ENCODE measurements at places on chromosomes 11 and 22. TPM values are rescaled to one million over a fixed set of nuclear protein-coding genes. Genes with fewer than 3 reads are reported as not detected.

DNA sequence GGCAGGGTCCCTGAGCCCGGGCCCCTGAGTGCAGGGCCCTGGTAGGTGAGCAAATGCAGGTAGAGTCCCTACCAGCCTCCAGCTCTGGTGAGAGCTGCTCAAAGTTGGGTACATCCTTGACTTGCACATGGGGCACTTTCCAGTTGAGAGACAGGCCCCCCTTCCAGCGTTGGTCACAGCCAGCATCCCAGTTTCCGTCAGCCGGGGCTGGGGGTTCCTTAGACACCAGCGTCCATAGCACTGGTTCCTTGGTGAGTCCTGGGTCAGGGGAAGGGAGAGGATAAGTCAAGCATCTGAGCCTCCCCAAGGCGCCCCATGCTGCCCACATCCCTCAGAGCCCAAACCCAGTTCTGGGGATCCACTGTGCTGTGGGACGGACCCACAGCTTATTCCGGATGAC is 5.6 kb downstream of the PNPLA5 start:
- H3K36me3 ChIP-seq, result no peaks in the 10 kb centered on the region
- no peak overlapping the region for H3K27ac ChIP-seq
- H3K4me1 ChIP-seq, result peaks cover 9% of the 10 kb centered on the region
- no peak for DNase-seq
- H3K4me3 ChIP-seq, result no peak overlapping the region
- peaks cover 14% of the 10 kb centered on the region for H3K27me3 ChIP-seq

- no peak overlapping the region for H3K27ac ChIP-seq
- H3K4me3 ChIP-seq, result no peak overlapping the region
- DNase-seq, result no peak
- no peaks in the 10 kb centered on the region for H3K36me3 ChIP-seq
- no peaks in the 10 kb centered on the region for H3K27me3 ChIP-seq
Measured at GRCh38 chr11:128796270-128796669, 70.8 kb downstream of the KCNJ1 start.

DNA sequence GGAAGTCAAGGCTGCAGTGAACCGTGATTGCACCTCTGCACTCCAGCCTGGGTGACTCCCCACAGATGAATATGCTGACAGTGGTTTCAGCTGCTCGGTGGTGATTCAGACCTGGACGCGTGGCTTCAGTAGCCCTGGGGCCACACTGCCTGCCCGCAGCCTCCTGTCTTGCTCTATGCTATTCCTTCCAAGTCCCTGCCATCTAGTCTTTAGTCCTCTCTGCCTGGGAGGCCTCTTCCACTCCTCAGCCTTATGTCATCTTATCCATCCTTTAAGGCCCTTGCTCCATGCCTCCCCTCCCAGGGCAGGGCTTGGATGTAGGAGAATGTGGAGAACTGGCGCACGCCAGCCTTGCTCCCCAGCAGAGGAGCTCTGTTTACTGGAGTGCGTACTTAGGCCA is 23.0 kb downstream of the YDJC start:
- DNase-seq, result no peak
- H3K27ac ChIP-seq, result no peak overlapping the region
- H3K4me3 ChIP-seq, result no peak overlapping the region
- no peaks in the 10 kb centered on the region for H3K4me1 ChIP-seq
- H3K27me3 ChIP-seq, result no peaks in the 10 kb centered on the region
- no peaks in the 10 kb centered on the region for H3K36me3 ChIP-seq

DNA sequence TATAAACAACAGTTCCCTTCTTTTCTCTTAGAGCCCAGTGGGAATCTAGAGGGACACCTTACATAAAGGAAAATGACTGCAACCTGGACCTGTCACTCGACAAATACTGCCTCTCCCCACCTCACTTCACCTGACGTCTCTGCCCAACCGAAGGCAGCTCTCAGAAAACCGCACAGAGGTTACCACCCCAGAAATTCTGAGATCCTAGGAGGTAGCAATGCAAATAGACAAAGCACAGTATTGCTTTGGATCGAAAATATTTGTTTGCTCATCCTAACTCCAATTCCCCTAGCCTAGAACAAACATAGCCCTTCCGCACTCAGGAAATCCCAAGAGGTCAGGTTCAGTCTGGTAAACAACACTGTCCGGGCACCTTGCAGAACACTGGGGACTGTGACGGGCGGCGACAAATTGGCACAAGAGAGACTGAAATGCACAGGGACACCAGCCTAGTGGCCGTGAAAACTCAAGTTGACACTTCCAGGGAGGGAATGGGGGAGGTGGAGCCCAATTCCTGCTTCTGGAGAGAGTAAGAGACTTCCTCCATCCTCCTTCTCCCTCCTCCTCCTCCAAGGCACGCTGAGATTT is 420 bp upstream of the TRIM44 start:
- no peaks in the 10 kb centered on the region for H3K36me3 ChIP-seq
- DNase-seq, result peak; percentile 18
- peak overlapping the region; percentile 41 for H3K4me3 ChIP-seq
- H3K27me3 ChIP-seq, result no peaks in the 10 kb centered on the region
- H3K27ac ChIP-seq, result peak overlapping the region; percentile 93
- H3K4me1 ChIP-seq, result peaks cover 19% of the 10 kb centered on the region

GRCh38 chr22:28711820-28712777 is 29.5 kb downstream of the CHEK2 start:
- DNase-seq, result no peak
- H3K27ac ChIP-seq, result peak overlapping the region; percentile 23
- H3K27me3 ChIP-seq, result no peaks in the 10 kb centered on the region
- no peaks in the 10 kb centered on the region for H3K36me3 ChIP-seq

DNA sequence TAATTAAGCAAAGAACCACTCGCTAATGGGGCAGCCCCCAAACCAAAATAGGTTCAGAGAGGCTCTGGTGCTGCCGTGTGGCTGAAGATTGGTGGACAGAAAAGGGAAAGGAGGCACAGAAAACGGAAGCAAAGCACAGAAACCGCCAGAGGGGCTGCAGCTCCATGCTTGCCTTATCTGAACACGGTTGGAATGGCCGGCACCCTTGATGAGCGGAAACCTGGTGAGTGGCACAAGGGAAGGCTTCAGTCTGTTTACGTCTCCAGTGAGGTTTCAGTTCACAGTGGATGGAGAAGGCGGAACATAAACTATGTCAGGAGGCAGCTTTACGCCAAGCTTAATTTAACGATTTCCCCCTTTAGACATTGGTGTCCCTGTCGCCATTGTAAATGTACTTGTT is 5.2 kb upstream of the PRR33 start:
- no peaks in the 10 kb centered on the region for H3K36me3 ChIP-seq
- no peak for DNase-seq
- no peak overlapping the region for H3K4me3 ChIP-seq
- no peak overlapping the region for H3K27ac ChIP-seq

GRCh38 chr11:47004595-47005033 is 68.1 kb downstream of the CSTPP1 start:
- H3K4me1 ChIP-seq, result peaks cover 26% of the 10 kb centered on the region
- H3K27ac ChIP-seq, result peak overlapping the region; percentile 25
- DNase-seq, result peak; percentile 90
- H3K27me3 ChIP-seq, result no peaks in the 10 kb centered on the region

DNA sequence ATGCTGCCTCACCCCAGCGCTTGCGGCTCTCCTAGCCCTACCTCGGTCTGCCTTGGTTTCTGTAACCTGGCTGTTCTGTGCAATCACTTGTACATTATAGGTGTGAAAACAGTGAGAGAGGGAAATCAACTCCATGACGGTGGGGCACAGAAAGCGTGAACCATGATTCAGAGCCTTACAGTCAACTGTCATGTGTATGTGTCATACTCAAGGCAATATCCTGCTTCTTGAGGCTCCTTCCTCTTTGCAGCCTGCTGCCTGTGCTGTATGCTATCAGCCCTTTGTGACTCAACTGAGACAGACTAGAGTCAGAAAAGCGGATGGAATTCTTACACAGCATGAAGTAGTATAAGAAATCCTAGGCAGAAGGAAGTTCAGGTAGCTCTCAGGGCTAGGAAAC is 2.1 kb downstream of the NRIP3 start:
- no peak for DNase-seq
- H3K4me3 ChIP-seq, result no peak overlapping the region
- peaks cover 17% of the 10 kb centered on the region for H3K4me1 ChIP-seq
- no peak overlapping the region for H3K27ac ChIP-seq
- H3K27me3 ChIP-seq, result peaks cover 17% of the 10 kb centered on the region
- H3K36me3 ChIP-seq, result no peaks in the 10 kb centered on the region

DNA sequence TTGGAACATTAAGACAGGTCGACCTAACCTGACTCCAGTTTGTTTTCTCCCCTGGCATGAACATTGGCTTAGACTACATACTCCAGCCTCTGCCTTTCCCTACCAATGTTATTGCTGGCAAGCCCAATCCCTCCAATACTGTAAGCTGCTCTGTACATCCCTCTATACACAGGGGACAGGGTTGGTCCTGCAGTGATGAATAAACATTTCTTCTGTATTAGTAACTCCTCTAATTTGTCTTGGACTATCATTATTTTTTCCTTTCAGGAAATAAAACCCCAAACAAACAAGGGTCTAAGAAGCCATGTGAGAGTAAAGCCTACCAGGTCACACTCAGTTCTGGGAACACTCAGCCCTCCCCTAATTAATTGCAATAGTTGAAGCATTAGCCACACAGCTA is 35.1 kb upstream of the FJX1 start:
- no peak overlapping the region for H3K4me3 ChIP-seq
- no peaks in the 10 kb centered on the region for H3K27me3 ChIP-seq
- H3K27ac ChIP-seq, result no peak overlapping the region
- no peaks in the 10 kb centered on the region for H3K4me1 ChIP-seq

DNA sequence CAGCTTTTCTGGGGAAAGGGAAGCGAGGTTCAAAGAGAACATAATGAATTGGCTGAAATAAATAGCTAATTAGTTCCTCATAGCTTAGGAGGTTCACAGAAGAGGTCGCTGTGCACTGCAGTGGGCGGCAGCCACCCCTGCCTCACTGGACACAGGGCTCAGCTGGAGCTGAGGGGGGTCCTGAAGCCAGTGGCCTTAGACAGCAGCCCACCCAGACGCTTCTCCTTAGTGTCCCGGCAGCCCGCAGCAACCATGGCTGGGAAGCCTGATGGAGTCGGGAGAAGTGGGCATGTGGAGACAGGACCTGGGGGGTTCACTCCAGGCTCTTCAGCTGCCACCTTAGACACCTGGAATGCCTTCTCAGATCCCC is 75.4 kb downstream of the TRIM29 start:
- H3K27ac ChIP-seq, result no peak overlapping the region
- no peak overlapping the region for H3K4me3 ChIP-seq
- no peak for DNase-seq
- no peaks in the 10 kb centered on the region for H3K27me3 ChIP-seq
- no peaks in the 10 kb centered on the region for H3K36me3 ChIP-seq
- H3K4me1 ChIP-seq, result no peaks in the 10 kb centered on the region

GRCh38 chr22:27603800-27604144 is 197.8 kb downstream of the MN1 start:
- H3K4me3 ChIP-seq, result no peak overlapping the region
- no peaks in the 10 kb centered on the region for H3K36me3 ChIP-seq
- H3K4me1 ChIP-seq, result no peaks in the 10 kb centered on the region
- H3K27ac ChIP-seq, result no peak overlapping the region
- DNase-seq, result peak; percentile 29

GRCh38 chr11:44557464-44557863 is 8.0 kb upstream of the CD82 start:
- H3K4me3 ChIP-seq, result no peak overlapping the region
- no peak for DNase-seq
- no peak overlapping the region for H3K27ac ChIP-seq
- no peaks in the 10 kb centered on the region for H3K36me3 ChIP-seq
- peaks cover 5% of the 10 kb centered on the region for H3K4me1 ChIP-seq
- H3K27me3 ChIP-seq, result no peaks in the 10 kb centered on the region

GRCh38 chr11:73012121-73012863 is 129.8 kb downstream of the FCHSD2 start:
- H3K4me1 ChIP-seq, result peaks cover 7% of the 10 kb centered on the region
- H3K27ac ChIP-seq, result no peak overlapping the region
- no peaks in the 10 kb centered on the region for H3K27me3 ChIP-seq
- no peak for DNase-seq
- no peaks in the 10 kb centered on the region for H3K36me3 ChIP-seq

DNA sequence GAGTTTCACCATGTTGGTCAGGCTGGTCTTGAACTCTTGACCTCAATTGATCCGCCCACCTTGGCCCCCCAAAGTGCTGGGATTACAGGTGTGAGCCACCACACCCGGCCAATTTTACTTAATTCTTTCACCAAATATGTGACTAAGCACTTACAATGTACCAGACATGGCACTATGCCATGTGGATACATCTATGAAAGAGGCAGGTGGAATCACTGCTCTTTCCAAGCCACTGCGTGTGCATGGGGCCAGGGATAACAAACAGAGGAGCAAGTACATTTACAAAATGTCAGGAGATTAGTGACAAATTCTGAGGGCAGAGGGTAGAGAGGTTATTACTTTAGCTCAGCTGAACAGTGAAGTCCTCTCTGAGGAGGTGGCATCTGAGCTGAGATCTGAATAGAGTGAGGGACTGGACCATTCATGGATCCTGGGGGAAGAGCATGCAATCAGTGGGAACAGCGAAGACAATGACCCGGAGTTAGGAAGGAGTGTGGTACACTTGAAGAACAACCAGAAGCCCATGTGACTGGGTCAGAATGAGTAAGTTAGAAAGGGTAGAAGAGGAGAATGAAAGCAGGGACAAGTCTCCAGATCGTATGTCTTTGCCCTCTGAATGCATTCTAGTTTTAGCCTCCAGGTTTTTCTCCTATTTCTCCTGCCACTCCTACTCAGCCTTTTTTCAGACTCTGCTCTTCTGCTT is 38.3 kb upstream of the GRAMD1B start:
- H3K27ac ChIP-seq, result no peak overlapping the region
- no peaks in the 10 kb centered on the region for H3K27me3 ChIP-seq
- no peak for DNase-seq
- no peak overlapping the region for H3K4me3 ChIP-seq

- no peak overlapping the region for H3K4me3 ChIP-seq
- DNase-seq, result no peak
- H3K4me1 ChIP-seq, result no peaks in the 10 kb centered on the region
Measured at GRCh38 chr11:129066229-129066628, 123.6 kb upstream of the TP53AIP1 start.

GRCh38 chr22:27512283-27512761 is 289.2 kb downstream of the MN1 start:
- H3K4me3 ChIP-seq, result no peak overlapping the region
- peak; percentile 81 for DNase-seq
- no peaks in the 10 kb centered on the region for H3K36me3 ChIP-seq
- peaks cover 10% of the 10 kb centered on the region for H3K4me1 ChIP-seq

The NCAM1 gene
- 26.0 TPM for total RNA-seq

The MS4A6E gene
- not detected for total RNA-seq

The SAA4 gene
- total RNA-seq, result not detected

The DCHS1 gene
- 6.0 TPM for total RNA-seq

The ZC3H12C gene
- total RNA-seq, result 7.3 TPM

The MYOD1 gene
- total RNA-seq, result not detected

The CASP12 gene
- 3.6 TPM for total RNA-seq

The APOA5 gene
- total RNA-seq, result 2.6 TPM

The KRTAP5-2 gene
- total RNA-seq, result not detected

The DUSP18 gene
- 19.1 TPM for total RNA-seq

The SLC22A6 gene
- not detected for total RNA-seq

The SUSD2 gene
- 7.6 TPM for total RNA-seq

The TPP1 gene
- total RNA-seq, result 20.8 TPM

All from body of pancreas (tissue), 4 donors.